ENCODE measurements at places on chromosomes 5 and 9.
A peak's percentile ranks its signal among the peaks of the same experiment; 100 is the strongest.

DNA sequence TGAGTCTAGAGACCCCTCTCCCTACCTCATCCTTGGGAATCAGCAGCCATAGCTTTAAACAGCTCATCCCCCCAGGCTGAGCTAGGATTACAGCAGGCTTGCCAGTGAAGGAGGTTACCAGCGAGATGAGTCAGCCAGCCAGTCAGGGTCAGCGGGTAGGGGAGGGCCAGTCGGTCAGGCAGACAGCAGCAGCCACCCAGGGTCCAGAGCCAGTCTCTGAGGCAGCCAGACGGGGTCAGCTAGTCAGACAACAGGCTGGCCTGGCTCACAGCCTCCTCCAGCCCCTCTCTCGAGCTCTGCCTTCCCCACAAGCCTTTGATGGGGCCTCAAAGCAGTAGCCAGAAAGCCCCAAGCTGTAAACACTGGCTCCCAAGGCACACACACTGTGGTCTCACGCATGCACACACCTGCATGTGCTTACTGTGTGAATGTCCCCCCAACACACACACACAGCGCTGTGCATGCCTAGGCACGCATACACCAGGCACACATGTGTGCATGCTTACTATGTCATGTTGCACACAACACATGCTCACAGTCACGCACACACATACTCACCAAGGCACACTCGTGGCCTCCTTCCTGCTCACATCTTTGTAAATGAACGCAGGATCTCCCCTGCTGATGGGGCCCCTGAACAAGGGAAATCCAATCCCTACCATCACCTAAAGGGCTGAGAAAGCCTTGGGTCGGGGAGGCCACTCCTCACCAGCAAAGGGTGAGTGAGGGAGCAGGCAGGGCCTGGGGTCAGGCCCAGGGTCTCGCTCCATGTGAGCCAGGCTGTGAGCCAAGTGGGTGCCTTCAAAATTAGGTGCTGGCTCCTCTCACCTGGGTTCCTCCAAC, 28.2 kb upstream of the CPLX2 start:
- DNase-seq, result no peak
- H3K27ac ChIP-seq, result no peak overlapping the region
- no peaks in the 10 kb centered on the region for H3K4me1 ChIP-seq
- no peak overlapping the region for H3K4me3 ChIP-seq
- H3K27me3 ChIP-seq, result no peaks in the 10 kb centered on the region

- peaks cover 4% of the 10 kb centered on the region for H3K4me1 ChIP-seq
- H3K4me3 ChIP-seq, result no peak overlapping the region
- DNase-seq, result no peak
Measured at GRCh38 chr5:6704361-6704851, 8.8 kb upstream of the TENT4A start.

DNA sequence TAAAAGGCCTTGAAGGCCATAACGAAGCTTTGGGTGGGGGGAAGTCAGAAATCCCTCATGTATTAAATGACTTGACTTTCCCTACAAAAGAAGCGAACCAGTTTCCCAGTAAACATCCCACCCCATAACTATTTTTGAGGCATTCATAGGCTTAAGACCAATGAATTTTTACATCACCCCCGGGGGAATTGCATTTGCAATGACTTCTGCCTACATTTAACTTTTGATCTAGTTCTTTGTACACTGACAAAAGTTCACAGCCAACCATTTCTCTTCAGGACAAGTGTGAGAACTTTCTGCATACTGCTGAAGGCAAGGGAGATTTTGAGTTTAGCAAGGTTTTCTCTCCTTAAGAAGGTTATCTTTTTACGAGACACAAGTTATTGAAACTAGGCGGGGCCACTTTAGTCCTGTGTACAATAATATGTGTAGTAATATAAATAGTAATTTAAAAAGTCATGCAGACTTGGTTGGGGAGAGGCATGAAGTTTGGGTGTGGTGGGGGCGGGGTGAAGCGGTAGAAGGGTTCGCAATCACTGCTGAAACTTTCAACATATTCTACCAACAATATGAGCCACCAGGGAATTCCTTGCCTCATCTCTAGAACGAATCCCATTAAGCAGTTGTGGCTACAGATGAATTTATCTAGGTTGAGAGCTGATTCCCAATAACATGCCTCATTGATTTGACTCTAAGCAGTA, 2.5 kb downstream of the TJP2 start:
- H3K4me3 ChIP-seq, result peak overlapping the region; percentile 15
- no peaks in the 10 kb centered on the region for H3K36me3 ChIP-seq
- H3K27me3 ChIP-seq, result no peaks in the 10 kb centered on the region
- peak overlapping the region; percentile 11 for H3K27ac ChIP-seq
- peaks cover 72% of the 10 kb centered on the region for H3K4me1 ChIP-seq

GRCh38 chr9:111272581-111272980, 57.4 kb downstream of the OR2K2 start:
- no peak overlapping the region for H3K4me3 ChIP-seq
- H3K27me3 ChIP-seq, result no peaks in the 10 kb centered on the region
- H3K27ac ChIP-seq, result no peak overlapping the region
- H3K36me3 ChIP-seq, result no peaks in the 10 kb centered on the region
- no peak for DNase-seq

GRCh38 chr5:142316051-142316450, 8.8 kb downstream of the SPRY4 start:
- H3K27ac ChIP-seq, result no peak overlapping the region
- no peak overlapping the region for H3K4me3 ChIP-seq
- H3K27me3 ChIP-seq, result no peaks in the 10 kb centered on the region
- peaks cover 6% of the 10 kb centered on the region for H3K36me3 ChIP-seq

DNA sequence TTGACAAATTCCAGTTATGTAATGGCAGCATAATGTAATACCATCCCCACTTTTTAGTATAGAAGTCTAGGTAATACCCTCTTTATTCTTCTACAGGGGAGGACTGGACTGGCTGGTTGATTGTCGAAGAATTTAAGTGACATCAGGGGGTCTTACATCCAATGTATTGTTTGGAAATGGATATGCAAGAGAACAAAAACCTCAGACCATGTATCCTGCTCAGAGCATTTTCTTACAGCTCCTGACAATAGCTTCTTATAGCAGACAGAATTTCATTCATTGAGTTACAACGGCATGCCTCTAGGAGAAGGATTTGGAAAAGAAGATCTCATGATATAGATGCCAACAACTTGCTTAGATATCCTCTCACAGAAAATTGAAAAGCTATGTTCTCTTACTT, 2032.3 kb downstream of the EFNA5 start:
- no peak for DNase-seq
- H3K27me3 ChIP-seq, result no peaks in the 10 kb centered on the region
- peaks cover 2% of the 10 kb centered on the region for H3K36me3 ChIP-seq
- no peak overlapping the region for H3K27ac ChIP-seq
- H3K4me3 ChIP-seq, result no peak overlapping the region

DNA sequence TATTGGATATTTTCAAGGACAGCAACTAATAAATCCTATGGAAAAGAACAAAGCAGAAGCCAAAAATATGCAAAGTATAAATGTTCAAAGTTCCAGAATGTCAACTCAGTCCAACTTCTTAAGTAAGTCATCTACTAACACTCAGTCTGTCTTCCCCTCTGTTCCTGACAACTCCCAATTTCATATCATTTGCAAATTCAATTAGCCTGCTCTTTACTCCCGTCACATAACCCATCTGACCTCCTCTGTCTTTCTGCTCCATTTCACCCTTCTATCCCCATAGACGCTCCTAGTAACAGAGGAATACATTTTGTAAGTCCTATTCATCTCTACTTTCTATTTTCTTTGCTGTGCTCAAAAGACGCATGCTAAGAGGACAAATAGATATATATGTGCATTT, 659.8 kb upstream of the MEF2C start:
- no peaks in the 10 kb centered on the region for H3K27me3 ChIP-seq
- DNase-seq, result no peak
- no peaks in the 10 kb centered on the region for H3K36me3 ChIP-seq
- no peak overlapping the region for H3K4me3 ChIP-seq
- no peak overlapping the region for H3K27ac ChIP-seq

DNA sequence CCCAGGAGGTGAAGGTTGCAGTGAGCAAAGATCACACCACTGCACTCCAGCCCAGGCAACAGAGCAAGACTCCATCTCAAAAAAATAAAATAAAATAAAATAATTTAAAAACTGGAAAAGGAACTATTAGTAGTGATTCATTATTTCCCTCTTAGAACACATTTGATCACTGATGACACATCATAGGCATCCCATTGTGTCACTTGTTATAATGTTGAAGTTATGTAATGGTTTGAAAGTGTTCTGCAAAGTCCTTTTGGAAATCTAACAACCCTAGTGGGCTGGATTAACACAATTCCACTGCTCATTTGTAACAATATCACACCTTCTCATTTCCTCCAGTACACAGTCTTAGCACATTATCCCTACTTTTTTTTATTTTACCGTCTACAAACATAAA, 81.8 kb upstream of the LMNB1 start:
- no peaks in the 10 kb centered on the region for H3K36me3 ChIP-seq
- H3K27me3 ChIP-seq, result no peaks in the 10 kb centered on the region
- H3K27ac ChIP-seq, result no peak overlapping the region
- no peak for DNase-seq
- H3K4me3 ChIP-seq, result no peak overlapping the region
- H3K4me1 ChIP-seq, result peaks cover 3% of the 10 kb centered on the region

GRCh38 chr5:5350101-5350500, 72.4 kb upstream of the ICE1 start:
- H3K27ac ChIP-seq, result peak overlapping the region; percentile 89
- no peak overlapping the region for H3K4me3 ChIP-seq
- peaks cover 22% of the 10 kb centered on the region for H3K4me1 ChIP-seq
- peaks cover 2% of the 10 kb centered on the region for H3K27me3 ChIP-seq
- no peak for DNase-seq
- no peaks in the 10 kb centered on the region for H3K36me3 ChIP-seq

- H3K36me3 ChIP-seq, result no peaks in the 10 kb centered on the region
- no peaks in the 10 kb centered on the region for H3K27me3 ChIP-seq
- H3K27ac ChIP-seq, result no peak overlapping the region
- no peaks in the 10 kb centered on the region for H3K4me1 ChIP-seq
- no peak overlapping the region for H3K4me3 ChIP-seq
- no peak for DNase-seq
Measured at GRCh38 chr5:153463806-153464205, 26.7 kb upstream of the GRIA1 start.

DNA sequence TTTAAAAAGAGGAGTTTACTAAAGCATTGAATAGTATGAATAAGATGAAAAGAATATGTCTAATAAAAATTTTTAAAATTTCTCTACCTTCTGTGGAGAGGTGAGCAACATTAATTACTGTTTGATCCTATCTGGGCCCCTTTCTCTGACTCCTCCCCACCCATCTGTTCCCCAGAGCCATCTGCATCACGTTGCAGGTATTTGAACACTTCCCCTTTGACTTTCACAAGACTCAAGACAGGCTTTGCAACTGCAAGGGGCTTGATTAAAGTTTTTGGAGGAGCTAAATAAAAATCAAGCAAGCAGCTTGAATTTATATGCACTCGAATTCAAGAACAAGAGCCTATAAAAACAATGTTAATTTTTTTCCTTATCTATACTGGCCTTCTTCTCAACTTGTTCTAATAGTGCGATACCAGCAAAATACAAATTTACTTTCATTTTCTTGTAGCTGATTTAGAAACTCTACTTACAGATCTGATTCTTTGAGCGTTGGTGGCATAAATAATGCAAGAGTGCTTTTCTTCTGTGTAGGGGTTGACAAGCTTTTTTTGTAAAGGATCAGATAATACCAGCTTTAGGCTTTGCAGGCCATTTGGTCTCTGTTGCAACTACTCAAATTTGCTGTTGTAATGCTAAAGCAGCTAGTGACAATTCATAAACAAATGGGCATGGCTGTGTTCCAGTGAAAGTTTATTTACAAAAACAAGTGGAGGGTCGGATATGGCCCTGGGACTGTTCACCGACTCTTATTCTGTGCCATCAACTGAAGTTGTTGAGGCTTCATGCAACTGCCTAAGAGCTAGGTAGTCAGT, 21.2 kb downstream of the TXNDC8 start:
- no peaks in the 10 kb centered on the region for H3K36me3 ChIP-seq
- H3K4me1 ChIP-seq, result no peaks in the 10 kb centered on the region
- no peaks in the 10 kb centered on the region for H3K27me3 ChIP-seq

DNA sequence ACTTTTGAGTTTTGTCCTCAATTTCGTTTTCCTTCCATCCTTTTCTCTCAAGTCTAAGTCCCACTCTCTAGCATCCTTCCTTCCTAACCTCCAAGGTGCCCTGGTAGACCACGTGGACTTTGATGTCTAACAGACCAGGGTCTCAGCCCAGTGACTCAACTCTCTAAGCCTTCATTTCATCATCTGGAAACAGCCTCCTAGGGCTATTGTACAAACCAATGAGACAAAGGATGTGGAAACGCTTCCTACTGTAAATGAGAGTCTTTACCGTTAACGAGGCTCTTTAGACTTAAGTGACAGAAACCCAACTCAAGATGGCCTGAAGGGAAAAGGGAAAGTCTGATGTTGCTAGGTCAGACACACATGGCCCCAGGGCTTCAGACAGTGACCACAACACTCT, 49.2 kb upstream of the CPLX2 start:
- H3K27me3 ChIP-seq, result peaks cover 16% of the 10 kb centered on the region
- no peak for DNase-seq
- no peaks in the 10 kb centered on the region for H3K36me3 ChIP-seq
- no peak overlapping the region for H3K4me3 ChIP-seq

- H3K36me3 ChIP-seq, result no peaks in the 10 kb centered on the region
- peak; percentile 17 for DNase-seq
- peak overlapping the region; percentile 47 for H3K27ac ChIP-seq
Measured at GRCh38 chr5:72065751-72066255, 41.5 kb upstream of the MAP1B start.

DNA sequence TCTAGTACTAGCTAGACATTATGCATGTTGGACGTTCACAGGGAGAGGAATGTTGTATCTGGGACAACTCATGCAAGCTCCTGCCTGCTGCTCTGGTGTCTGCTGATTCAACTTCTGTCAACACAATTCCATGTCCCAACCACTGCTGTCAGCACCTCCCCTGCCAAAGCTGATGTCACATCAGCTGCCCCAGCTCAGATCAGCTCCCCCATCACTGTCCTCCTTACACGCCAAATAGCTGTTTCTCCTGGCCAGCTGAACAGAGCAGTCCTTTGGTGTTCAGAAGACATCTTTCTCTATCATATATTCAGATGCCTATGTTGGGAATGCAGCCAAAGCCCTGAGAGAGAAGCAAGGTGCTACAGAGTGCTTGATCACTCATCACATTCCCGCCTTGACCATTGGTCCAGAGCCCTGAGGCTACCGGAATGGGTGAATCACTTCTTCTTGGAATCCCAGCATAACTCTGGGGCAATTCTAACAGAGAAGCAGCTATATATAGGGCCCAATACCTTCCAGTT, 223.3 kb downstream of the SEC61B start:
- H3K36me3 ChIP-seq, result peaks cover 1% of the 10 kb centered on the region
- no peak overlapping the region for H3K4me3 ChIP-seq
- no peaks in the 10 kb centered on the region for H3K27me3 ChIP-seq
- H3K4me1 ChIP-seq, result no peaks in the 10 kb centered on the region
- H3K27ac ChIP-seq, result no peak overlapping the region

GRCh38 chr5:115725522-115725921, 90.9 kb downstream of the CDO1 start:
- H3K27ac ChIP-seq, result no peak overlapping the region
- DNase-seq, result no peak
- H3K4me1 ChIP-seq, result peaks cover 4% of the 10 kb centered on the region

DNA sequence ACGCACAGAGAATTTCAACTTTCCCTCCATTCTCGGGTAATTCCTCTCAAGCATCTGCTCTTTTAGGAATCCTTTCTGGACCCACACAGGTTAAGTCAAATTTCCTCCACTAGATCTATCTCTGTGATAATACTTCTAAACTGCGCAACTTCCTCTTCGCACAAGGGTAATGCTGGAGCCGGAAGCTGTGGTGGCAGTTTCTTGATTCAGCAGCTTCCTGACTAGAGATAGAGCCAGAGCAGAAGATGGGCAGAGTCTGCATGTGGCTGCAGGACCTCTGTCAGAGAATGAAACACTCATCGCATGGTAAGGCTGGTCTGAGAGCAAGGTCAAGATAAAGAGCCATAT, 11.1 kb upstream of the CDC42SE2 start:
- no peak overlapping the region for H3K27ac ChIP-seq
- no peak for DNase-seq
- H3K27me3 ChIP-seq, result no peaks in the 10 kb centered on the region
- H3K36me3 ChIP-seq, result no peaks in the 10 kb centered on the region

Measured in progenitor cell of endocrine pancreas (in vitro differentiated cells).